ENCODE measurements at places on chromosomes 4 and X. TPM values are rescaled to one million over a fixed set of nuclear protein-coding genes. Genes with fewer than 3 reads are reported as not detected.

GRCh38 chr4:98658287-98659105 is at the start of gene TSPAN5:
Gene TSPAN5, minus strand, starts transcription at chr4:98658611.
- peak; percentile 67 for DNase-seq
- peak within 1 kb of the TSS; percentile 94 for H3K27ac ChIP-seq
- H3K27me3 ChIP-seq: no peaks in the 10 kb centered on the region
- H3K4me3 ChIP-seq: peak within 1 kb of the TSS; percentile 64
- H3K36me3 ChIP-seq: no peaks in the 10 kb centered on the region
- H3K4me1 ChIP-seq: peaks cover 23% of the 10 kb centered on the region

The RENBP gene
- 0.10 TPM for polyA plus RNA-seq

GRCh38 chrX:776061-776460 is 145.5 kb downstream of the SHOX start:
- no peaks in the 10 kb centered on the region for H3K27me3 ChIP-seq
- no peaks in the 10 kb centered on the region for H3K36me3 ChIP-seq
- DNase-seq: no peak
- H3K4me1 ChIP-seq: no peaks in the 10 kb centered on the region
- no peak overlapping the region for H3K27ac ChIP-seq

The UGT2B15 gene
- polyA plus RNA-seq: not detected

The ODAM gene
- polyA plus RNA-seq: not detected
